ENCODE measurements at places on chromosomes 12 and 14.

DNA sequence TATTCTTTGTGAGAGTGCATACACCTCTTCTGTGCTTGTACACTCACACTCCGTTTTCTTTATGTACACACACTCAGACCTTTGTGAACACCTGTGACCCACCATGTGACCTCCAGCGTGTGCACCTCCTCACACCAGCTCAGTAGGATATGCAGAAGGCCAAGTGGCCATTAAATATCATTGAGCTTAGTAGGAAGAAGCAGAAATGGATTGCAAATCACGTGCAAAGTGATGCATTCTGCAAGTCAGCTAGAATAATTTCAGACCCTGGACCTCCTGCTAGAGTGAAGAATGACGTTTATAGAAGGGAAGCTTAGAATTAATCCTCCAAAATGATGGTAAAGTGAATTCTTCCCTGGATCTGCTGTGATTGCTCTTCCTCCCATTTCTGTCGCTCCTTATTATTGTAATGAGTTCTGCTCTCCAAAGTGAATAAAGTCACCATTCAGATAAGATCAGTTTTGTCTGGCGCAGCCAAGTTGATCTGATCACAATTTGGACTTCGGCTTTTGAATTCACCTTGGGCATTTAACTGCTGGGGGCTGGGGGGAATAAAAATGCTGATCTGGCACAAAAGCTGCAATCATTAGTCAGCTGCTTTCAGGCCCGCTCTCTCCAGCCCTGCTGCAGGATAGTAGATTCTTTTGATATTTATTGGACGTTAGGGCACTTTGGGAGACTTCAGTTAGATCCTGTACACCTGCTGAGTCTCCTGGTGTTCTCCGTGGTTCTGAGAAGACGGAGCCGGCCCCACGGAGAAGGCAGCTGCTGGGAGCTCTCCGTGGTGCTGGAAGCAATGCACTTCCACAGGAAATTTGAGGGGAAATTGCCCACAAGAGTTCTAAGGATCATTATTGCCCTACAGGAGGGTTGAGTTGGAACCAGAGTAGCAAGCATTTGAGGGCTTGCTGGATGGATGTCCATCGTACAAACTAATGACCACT lies 12.4 kb upstream of the NRXN3 start:
- DNase-seq = peak; percentile 3

DNA sequence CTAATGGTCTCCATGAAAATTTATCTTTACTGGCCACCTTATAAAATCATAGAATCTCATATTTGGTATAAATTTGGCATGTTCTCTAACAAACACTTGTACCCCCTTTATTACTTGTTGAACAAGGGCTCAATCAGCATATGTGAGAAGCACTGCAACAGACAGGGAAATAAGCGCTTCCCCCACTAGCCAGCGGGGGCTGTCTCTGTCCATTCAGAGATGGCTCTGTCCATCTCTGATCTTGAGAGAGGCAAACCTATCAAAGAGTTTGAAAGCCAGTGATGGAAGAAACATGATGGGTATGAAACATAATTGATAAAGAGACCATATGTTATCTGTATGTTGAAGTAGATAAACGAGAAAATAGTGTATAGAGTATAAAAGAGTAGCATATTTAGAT lies 326.8 kb downstream of the PDZRN4 start:
- no peak for DNase-seq

DNA sequence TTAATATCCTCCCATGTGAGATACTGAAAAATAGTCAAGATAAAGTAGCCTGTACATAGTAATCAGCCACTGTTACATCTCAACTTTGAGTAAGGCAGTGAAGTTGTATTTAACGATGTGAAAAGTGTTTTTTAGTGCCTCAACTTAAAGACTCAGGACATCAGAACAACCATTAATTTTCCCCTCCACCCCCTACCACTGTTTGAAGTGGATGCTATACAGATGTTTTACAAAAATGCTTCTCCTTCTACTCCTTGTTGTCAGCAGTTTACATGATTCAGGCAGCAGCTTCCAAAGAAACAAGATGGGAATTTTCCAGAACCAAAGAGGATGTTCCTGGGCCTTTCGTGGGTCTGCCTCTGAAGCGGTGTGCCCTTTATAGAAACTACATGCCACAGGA lies 143.6 kb downstream of the RPAP3 start:
- no peak for DNase-seq

- peak; percentile 7 for DNase-seq
Observed at GRCh38 chr12:101878243-101878821, 952 bp downstream of the DRAM1 start.

DNA sequence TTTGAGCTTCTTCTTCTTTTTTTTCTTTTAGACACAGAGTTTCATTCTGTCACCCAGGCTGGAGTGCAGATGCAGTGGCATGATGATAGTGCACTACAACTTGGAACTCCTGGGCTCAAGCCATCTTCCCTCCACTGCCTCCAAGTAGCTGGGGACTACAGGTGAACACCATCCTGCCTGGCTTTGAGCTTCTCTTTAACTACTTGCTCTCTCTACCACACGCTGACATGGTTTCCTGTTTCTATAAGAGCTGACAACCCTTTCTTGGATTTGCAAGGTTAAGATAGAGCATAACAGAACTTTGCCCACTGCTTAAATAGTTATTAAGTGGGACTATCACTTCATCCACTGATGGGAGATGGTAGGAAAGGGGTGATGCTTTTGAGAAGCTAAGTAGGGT lies 82.4 kb upstream of the SLC38A2 start:
- no peak for DNase-seq

- DNase-seq = no peak
Observed at GRCh38 chr12:131825146-131825892, 2.9 kb upstream of the MMP17 start.

DNA sequence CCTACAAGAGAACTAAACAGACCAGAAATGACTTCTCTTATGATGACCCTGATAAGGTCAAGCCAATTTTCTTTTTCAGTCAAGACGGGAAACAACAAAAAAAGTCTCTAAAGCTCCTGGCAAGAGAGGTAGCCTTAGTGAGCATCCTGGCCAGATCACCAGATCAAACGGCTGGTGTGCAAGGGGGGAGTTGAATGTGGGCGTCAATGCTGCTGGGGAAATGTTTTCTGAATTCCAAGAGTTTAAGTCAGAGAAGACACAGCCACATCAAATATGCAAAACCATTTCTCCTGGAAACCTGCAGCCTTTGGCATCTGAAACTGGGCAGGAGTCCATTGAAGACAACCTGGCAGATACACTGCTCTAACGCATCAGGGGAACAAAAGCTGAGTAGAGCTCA lies 16.0 kb upstream of the SELPLG start:
- no peak for DNase-seq

- no peak for DNase-seq
Observed at GRCh38 chr12:19515179-19515578, 75.9 kb downstream of the AEBP2 start.

GRCh38 chr14:90503582-90503981 lies 106.8 kb downstream of the CALM1 start:
- no peak for DNase-seq

GRCh38 chr12:110790301-110790700 lies 47.6 kb upstream of the PPP1CC start:
- no peak for DNase-seq

GRCh38 chr12:2653461-2653965 lies 141.3 kb upstream of the FKBP4 start:
- no peak for DNase-seq

- DNase-seq = no peak
Observed at GRCh38 chr12:56271031-56271430, 4.3 kb downstream of the COQ10A start.

GRCh38 chr14:26872515-26873361 lies 274.9 kb upstream of the NOVA1 start:
- DNase-seq = no peak

DNA sequence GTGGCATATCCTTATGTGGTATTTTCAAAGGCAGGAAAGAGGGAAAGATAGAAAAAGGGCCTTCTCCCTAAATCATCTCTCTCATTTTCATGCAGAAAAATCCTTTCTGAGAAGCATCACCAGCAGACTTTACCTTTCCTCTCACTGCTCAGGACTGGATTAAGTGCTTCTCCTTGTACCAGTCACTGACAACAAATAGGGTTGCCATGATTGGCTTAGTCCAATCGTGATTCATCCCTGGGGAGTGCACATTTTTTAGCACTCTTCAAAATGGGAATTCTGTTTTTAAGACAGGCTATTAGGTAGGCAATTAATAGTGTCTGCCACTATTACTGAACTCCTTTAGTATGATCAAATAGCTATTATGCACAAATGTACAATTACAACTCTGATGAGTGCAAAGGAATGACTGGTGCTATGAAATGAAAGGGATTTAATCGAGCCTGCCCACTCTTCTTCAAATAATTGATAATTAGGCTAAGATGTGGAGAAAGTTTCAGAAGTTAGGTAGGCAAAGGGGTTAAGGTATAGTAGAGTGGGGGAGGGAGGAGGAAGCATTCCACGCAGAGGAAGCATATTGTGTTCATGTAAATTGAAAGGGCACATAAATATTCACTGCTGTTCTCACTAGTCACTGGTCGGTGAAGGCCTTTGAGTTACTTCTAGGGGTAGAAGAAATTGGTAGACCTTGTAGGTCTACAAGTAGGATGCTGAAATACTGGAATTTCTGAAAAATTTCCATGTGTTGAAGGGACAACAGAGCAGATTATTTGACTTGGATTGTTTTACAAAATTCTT lies 84.0 kb downstream of the MSRB3 start:
- no peak for DNase-seq

GRCh38 chr14:77142005-77142800 lies 612 bp upstream of the ZDHHC22 start:
- DNase-seq = no peak

- peak; percentile 35 for DNase-seq
Observed at GRCh38 chr12:31228811-31229792, 96.8 kb downstream of the SINHCAF start.

- no peak for DNase-seq
Observed at GRCh38 chr12:107598906-107599305, 86.7 kb upstream of the PWP1 start.

DNA sequence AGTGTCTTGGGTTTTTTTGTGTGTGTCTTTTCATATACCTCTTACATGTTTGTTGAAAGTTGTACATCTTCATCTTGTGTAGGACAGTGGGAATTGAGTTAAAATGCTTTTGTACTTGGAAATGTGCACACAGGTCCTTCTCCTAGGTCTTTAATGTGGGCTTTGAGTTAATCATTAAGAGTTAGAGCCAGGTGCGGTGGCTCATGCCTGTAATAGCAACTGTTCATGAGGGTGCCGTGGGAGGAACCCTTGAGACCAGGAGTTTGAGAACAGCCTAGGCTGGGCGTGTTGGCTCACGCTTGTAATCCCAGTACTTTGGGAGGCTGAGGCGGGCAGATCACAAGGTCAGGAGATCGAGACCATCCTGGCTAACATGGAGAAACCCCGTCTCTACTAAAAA lies 13.9 kb downstream of the CLECL1 start:
- DNase-seq = peak; percentile 23

DNA sequence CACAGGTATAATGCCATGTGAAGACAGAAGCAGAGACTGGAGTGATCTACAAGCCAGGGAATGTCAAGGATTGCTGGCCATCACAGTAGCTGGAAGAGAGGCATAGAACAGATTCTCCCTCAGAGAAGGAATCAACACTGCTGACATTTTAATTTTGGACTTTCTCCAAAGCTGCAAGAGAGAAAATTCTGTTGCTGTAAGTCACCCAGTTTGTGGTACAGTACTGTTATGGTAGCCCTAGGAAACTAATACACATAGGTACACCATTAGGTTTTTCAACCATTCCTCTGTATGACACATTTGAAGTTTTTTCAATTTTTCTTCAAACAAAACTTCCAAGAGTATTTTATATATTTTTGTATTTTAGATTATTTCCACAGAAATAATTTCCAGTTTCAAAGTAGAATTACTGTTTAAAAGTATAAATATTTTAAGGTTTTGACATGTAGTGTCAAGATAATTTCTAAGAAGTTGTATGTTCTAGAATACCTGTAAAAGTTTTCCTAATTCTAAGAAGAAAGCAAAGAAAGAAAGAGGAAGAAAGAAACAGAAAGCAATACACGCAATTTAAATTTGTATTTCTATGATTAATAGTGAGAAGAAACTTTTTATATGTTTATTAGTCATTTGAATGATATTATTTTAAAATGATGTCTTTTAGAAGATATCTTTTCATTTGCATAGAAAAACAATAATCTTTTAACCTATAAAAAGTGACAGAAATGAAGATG lies 64.9 kb upstream of the CATSPERB start:
- DNase-seq = no peak

- DNase-seq = no peak
Observed at GRCh38 chr14:75527449-75528163, 5.3 kb downstream of the BATF start.

DNA sequence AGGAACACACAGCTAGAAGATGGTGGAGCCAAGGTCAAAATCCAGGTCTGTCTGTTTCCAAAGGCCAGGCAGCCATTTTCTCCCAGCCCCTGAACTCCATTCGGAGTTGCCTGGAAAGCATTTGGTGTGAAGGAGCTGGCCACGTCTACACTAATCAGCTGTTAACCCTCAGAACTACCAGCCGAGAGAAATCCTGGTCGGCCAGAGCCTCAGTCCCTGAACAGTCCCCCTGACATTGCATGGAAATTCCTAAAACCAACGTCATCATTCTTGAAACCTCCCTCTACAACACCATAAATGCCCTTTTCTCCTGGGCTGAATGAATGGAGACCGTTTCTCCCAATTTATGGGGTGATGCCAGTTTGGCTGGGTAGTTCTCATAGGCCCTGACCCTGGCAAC lies 245.6 kb downstream of the SLC41A2 start:
- DNase-seq = no peak

- no peak for DNase-seq
Observed at GRCh38 chr14:77844802-77845201, 44.9 kb downstream of the ADCK1 start.

DNA sequence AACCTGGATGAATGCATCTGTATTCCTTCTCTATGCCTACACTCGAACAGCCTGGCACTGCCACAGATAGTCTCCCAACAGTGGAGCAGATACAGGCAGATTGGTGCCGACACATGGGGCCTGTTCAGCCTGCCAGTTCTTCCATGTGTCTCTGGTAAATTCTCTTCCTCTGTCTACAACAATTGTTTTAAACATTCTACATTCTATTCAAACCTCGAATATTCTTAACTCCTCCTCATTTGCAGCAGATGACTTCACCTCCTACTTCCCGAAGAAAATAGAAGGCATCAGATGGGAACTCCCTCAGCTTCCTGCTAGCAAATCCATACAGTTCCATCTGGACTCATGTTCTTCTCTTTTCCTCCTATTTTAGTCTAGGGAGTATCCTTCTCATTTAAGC lies 43.1 kb upstream of the OTOGL start:
- DNase-seq = no peak

DNA sequence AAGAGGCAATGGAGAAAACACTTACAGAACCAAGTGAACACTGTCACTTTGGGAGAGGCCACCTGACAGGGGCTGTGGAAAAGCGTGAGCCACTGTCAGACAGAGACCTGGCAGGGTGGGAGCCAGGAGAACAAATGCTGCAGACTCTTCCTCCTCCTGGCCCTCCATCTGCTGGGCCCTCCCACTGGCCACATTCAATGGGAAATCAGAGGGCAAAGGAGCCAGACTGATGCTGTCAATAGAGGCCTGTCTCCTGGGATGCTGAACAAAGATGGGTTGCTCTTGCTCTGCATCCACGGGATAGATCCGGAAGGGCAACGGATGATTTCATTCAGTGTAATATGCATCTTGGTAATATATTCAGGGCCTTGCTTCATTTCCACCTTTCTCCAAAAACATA lies 44.9 kb upstream of the BCAT1 start:
- DNase-seq = no peak

GRCh38 chr12:71476513-71476912 lies 36.9 kb downstream of the LGR5 start:
- no peak for DNase-seq

Measured in HepG2 (cell line).